ACHN (cell line): ENCODE measurements at places on chromosomes 11 and 22.
A peak's percentile ranks its signal among the peaks of the same experiment; 100 is the strongest.

DNA sequence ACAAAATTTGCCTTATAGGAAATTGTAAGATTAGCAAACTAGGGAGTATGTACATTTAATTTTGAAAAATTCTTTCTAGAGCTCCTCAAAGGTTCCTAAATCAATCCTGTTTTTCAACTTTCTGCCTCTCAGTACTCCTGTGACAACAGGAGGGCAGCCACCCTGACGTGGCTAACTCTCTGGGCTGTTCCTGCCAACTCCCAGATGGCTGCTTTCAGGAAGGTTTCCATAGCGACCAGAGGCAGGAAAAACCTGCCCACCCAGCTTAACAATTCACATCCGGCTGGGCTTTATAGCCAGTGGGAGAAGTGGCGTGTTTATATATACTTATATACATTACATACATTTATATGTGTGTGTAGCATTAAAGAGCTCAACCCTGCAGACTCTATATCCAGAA, 26.5 kb downstream of the SGSM3 start:
- no peak for DNase-seq

DNA sequence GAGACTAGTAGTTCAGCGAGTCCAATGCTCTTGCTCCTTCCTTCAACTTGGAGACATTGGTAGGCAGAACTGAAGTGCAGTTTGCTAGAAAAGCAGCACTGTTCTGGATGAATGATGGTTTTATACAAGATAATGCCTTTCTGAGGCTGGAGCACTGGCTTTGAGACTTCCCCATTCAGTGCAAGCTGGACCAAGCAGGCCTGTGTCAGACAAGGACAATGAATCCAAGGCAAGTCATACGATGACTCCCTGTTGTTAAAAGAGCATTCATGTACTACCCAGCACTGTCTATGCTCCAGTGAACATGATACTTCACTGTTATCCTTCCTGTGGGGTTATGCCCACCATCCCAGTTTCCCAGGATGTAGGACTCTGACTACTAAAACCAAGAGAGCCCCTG, 242.3 kb upstream of the RAG2 start:
- DNase-seq = no peak

DNA sequence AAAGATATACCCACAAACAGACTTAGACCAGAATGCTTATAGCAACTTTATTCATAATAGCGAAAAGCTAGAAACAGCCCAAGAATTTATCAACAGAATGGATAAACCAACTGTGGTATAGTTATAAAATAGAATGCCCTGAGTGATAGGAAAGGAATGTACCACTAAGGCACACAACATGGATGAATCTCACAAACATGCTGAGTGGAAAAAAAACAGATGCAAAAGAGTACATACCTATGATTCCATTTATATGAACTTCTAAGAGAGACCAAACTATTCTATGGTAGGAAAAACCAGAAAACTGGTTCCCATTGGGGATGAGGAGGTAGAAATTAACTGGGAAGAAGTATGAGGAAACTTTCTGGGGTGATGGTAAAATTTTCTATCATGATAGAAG, 40.4 kb upstream of the GRIK4 start:
- peak; percentile 4 for DNase-seq

- no peak for DNase-seq
Measured at GRCh38 chr11:65133724-65134123, 595 bp downstream of the SYVN1 start.

- DNase-seq = peak; percentile 46
Measured at GRCh38 chr11:46918083-46918787, at the start of gene LRP4. Gene LRP4, minus strand, starts transcription at chr11:46918550. Its CDS starts 171 bp downstream, at chr11:46918379.

- peak; percentile 67 for DNase-seq
Measured at GRCh38 chr22:24175160-24175808, 6.0 kb upstream of the SUSD2 start.

DNA sequence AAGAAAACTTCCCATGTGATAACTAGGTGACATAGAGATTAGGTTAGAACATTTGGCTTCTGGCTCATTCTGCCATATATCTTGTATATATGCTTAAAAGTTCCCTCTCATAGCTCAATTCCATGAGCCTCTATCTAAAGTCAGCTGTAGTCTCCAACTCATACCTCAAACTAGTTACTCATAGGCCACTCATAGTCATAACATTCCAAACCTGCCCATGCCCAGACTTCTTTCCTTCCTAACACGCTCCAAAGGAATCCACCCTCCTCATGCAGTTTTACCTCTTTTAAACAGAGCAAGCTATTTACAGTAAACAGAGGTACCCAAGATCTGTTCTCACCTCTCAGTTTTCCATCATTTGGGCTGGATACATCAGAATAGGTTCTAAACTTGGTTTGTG, 39.4 kb downstream of the GLYATL2 start:
- no peak for DNase-seq

GRCh38 chr11:64101461-64101860, 64.5 kb downstream of the MACROD1 start:
- DNase-seq = no peak

- DNase-seq = no peak
Measured at GRCh38 chr11:13316528-13316961, 39.0 kb downstream of the BMAL1 start.

DNA sequence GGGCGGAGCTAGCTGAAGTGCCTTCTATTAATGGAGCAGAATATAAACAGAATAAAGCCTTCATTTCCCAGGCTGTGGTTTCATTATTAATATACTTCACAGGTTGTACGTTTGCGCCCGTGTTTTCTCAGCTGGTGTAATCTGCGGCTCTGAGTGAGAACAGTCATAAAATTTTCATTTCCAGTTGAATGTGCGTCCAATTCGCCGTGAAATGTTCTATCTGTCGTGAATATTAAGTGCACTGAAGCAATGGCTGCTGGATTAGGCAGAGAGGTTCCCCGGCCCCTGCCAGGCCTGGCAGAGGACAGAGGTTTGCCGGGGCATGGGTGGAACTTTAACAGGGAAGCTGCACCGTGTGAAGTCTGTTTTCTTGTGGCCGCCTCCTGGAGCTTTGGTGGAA, 874.4 kb downstream of the NTM start:
- DNase-seq = no peak

- DNase-seq = no peak
Measured at GRCh38 chr11:68843703-68844312, 2.1 kb upstream of the CPT1A start.

- DNase-seq = peak; percentile 83
Measured at GRCh38 chr22:28711820-28712777, 29.5 kb downstream of the CHEK2 start.

DNA sequence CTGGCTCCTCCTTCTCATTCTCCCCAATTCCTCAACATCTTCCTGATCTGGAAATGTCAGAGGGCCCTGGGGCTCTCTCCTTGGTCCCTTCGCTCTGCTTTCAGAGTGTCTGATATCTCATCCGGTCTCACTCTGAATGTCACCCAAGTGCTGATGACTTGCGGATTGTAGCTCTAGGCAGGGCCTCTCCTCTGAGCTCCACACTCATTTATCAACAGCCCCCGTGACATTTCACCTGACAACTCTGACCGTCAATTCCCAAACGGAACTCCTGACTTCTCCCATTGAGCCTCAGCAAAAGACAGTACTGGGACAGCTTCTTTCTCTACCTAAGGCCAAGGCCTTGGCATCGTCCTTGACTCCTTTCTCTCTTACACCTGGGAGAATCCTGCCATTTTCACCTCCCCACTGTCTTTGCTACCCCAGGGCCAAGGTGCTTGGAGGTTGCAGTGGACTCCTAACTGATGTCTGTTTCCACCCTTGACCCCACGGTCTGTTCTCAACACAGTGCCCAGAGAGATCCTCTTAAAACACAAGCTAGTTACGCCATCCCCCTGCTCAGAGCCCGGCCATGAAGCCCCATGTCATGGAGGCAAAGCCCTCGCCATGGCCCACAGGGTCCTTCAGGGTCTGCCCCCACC, 57.5 kb upstream of the THY1 start:
- DNase-seq = no peak

DNA sequence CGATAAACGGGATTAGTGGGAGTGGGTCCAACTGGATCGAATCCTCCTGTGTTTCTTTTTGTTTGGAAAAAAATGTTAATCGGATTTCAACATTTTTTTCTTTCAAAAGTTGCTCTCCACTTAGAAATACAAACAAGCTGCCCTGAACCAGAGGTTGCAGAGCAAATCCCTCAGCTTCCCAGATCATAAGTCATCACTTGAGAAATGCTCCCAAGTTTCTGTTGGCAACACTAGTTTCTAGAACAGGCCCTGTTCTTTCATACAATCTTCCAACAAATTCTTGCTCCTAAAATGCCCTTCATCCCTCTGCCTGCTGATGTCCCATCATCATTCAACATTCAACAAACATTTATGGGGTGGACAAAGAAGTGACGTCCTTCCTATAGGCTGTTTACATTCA, 1.3 kb upstream of the MLC1 start:
- no peak for DNase-seq

- no peak for DNase-seq
Measured at GRCh38 chr22:35971456-35972119, 57.0 kb downstream of the RBFOX2 start.

DNA sequence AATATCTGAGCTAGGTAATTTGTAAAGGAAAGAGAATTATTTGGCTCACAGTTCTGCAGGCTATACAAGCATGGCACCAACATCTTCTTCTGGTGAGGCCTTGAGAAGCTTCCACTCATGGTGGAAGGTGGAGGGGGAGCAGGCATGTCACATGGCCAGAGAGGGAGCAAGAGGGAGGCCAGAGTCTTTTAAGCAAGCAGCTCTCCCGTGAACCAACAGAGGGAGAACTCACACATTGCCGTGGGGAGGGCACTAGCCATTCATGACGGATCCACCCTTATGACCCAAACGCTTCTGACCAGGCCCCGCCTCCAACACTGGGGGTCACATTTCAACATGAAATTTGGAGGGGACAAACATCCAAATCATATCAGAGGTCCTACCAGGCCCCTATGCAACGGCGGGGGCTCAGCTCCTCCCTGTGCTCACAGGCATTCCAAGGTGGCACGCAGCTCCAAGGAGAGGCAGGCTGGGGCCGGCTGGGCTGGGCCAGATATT, 4.6 kb downstream of the C11orf96 start:
- peak; percentile 58 for DNase-seq

- no peak for DNase-seq
Measured at GRCh38 chr22:39610246-39610645, 39.7 kb downstream of the CACNA1I start.

- peak; percentile 93 for DNase-seq
Measured at GRCh38 chr11:3959015-3959902, 103.8 kb downstream of the STIM1 start.

- no peak for DNase-seq
Measured at GRCh38 chr22:19902245-19902715, 39.3 kb upstream of the COMT start.

GRCh38 chr11:125303694-125304093, 139.1 kb downstream of the PKNOX2 start:
- DNase-seq = no peak

GRCh38 chr11:83709434-83709833, 423.3 kb upstream of the CCDC90B start:
- DNase-seq = no peak

- no peak for DNase-seq
Measured at GRCh38 chr11:63919267-63920125, 2.5 kb upstream of the RCOR2 start.

DNA sequence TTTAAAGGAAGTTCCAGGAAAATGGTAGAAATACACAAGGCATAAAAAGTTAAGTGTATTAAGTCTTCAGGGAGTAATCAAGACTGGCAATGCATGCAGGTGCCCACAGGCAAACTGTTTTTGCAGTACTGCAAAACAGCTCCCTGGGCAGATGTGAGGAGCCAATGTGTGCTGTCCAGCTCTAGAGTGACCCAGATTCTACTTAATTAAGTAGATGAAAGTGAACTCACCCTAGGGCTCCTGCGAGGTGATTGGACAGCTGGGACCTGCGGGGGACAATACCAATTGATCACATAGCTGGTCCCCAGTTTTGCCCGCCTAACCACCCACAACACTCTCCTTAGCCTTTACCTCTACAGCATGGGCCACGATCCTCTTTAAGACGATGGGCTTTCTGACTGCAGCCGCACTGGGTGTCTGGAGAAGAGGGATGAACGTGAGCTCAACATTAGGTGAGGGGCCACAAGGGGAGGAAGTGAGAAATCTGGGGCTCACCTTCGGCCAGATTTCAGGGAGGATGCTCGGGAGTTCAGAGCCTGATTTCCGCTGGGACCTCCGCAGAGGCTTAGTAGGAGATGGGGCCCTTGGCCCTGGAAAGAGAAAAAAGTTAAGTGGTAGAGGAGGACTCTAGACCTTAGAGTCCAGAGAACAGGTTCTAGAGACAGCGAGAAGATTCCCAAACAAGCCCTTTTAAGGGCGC, 556 bp downstream of the CDCA5 start:
- DNase-seq = no peak

DNA sequence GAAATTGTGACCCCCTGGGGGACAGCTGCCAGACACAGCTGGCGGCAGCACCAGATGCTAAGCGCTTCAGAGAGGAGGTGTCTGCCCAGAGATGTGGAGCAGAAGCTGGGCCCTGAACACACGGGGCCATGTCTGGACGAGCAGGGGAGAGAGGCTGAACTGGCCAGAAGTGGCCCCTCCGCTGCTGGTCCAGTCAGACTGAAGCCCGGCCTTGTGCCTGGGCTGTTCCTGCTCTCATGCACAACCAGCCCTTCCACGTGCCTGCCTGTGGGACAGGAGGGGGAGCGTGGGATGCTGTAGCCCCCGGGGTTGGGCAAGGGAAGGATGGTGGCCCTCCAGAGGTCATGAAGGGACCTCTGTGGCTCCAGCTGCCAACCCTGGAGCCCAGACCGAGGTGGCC, 1.8 kb downstream of the ADM2 start:
- DNase-seq = no peak

- no peak for DNase-seq
Measured at GRCh38 chr11:17490232-17490631, 13.6 kb upstream of the ABCC8 start.

DNA sequence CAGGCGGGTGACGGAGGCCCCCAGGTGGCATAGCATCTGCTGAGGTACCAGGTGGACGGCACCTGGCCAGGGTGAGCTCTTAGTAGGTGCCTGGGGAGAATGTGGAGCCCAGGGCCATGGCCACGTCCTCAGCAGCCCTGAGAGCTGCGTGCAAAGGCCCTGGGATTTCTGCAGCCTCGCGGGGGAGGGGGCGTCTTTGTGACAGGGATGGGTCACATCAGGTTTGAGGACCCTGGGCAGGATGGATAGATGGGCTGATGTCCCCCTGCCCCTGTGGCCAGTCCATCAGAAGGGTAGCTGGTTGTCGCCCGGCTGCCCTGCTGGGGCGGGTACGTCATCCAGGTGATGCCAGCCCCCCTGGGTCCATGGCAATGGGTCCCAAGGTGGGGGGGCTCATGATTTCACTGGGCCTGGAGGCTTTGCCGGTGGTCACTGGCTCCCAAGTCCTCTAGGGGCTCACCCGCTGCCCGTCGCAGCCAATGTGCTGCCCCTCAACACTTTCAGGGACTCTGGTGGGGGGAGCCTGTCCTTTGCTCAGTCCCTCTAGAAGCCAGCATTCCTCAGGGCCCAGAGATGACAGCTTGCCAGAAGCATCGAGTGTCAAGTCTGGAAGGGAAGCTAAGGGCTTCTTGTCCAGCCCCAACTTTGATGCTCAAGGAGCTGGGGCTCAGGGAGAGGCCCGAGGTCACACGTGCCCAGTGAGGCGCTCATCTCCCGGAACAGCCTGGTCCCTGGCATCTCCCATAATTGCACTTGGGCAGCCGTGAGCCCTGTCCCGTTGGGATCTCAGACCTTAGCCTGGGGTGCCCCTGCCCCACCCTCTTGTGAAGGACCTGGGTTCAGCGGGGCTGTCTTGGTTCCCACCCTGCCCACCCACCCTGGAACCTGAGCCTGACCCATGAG, 777 bp downstream of the TBX10 start:
- DNase-seq = no peak

GRCh38 chr11:58963551-58964104, 24.3 kb downstream of the GLYATL1 start:
- peak; percentile 50 for DNase-seq
